ACHN (cell line): ENCODE measurements at places on chromosomes 4 and X.

- DNase-seq: no peak
Observed at GRCh38 chr4:46804781-46805413, 104.1 kb downstream of the COX7B2 start.

GRCh38 chr4:134567461-134567860, 365.9 kb upstream of the PABPC4L start:
- no peak for DNase-seq

GRCh38 chr4:173420324-173420752, 21.4 kb upstream of the SCRG1 start:
- peak; percentile 24 for DNase-seq

DNA sequence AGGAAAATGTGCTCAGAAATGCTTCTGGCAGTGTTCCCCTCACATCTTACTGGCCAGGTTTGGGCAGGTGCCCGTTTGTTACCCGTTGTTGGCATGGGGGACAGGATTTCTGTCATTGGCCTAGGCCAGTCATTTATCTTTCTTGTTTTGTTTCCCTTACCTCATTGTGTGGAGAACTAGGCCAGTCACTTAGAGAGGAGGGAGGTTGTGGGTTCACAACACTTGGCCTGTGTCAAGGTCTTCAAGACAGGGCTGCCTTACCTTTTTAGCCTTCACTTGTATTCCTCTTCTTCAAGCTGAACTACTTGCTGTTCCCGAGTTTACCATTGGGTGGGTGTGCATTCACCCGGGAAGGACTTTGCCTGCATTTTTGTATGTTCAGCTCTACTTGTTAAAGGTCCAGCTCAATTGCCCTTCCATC, 17.7 kb downstream of the SNX25 start:
- peak; percentile 21 for DNase-seq

DNA sequence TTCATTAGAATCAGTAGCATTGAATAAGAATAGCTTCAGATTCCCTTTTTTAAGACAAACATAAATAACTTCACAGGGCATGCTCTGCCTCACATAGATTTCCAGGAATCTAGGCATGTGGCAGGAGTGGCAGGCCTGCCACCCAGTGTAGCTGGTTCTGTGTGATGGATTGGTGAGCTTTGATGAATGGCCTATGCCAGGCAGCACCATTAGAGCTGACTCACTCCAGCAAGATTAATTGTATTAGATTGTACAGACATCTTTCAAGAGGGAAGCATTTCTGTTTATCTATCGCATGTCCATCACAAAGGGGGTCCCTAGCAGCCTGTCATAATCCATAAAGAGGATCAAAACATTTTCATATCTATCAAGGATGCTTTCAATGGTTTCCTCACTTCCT, 71.9 kb downstream of the NAA11 start:
- no peak for DNase-seq

DNA sequence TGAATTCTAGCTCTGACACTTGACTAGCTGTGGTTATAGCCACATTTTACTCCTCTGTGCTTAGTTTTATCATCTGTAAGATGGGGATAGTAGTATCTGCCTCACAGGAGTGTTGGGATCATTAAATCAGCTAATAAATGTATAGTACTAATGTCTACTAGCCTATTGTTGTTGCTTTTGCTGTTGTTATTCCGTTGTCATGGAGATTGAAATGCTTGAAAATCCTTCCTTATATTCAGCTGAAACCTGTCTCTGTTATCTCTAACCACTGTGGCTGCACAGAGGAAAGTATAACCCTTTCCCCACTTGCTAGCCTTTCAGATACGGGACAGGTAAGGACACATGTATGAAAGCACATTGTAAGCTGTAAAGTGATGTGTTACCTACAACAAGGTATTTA, 33.9 kb downstream of the CLCN5 start:
- DNase-seq: no peak

GRCh38 chr4:52250154-52250553, 199.1 kb downstream of the SPATA18 start:
- DNase-seq: no peak

- peak; percentile 14 for DNase-seq
Observed at GRCh38 chr4:1855333-1856070, 454 bp downstream of the LETM1 start.

- DNase-seq: no peak
Observed at GRCh38 chr4:152960082-152960481, 24.0 kb downstream of the FHDC1 start.

GRCh38 chr4:26420913-26421312, 69.4 kb downstream of the CCKAR start:
- DNase-seq: no peak

DNA sequence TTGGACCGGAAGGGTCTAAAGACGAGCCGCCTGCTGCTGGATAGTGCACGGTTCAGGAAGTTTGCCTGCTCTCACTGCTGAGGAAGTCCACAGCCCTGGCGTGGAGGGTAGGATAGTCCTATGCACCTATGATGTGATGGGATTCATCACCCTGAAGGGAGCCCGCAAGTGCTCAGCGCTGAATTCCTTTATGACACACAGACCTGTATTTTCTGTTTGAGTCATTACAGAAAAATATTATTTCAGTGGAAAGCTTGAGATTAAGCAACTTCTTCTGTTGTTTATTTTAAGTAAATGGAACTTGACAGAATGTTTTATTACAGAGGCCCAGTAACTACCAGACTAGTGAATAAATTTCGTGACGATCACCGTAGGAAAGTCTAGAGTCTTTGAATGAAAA, 123.2 kb downstream of the TRIML1 start:
- no peak for DNase-seq
